ENCODE measurements at places on chromosomes 6 and 20. TPM values are rescaled to one million over a fixed set of nuclear protein-coding genes. Genes with fewer than 3 reads are reported as not detected.

Gene COX4I2
- not detected for total RNA-seq

Gene MCCD1
- not detected for total RNA-seq

Gene TGM2
- 524 TPM for total RNA-seq

Gene TOMM6
- 306 TPM for total RNA-seq

Gene OR2H2
- total RNA-seq = not detected

Gene FILIP1
- total RNA-seq = 0.28 TPM

Gene MAP7
- total RNA-seq = 19.0 TPM

Gene SLPI
- total RNA-seq = 10.9 TPM

Gene ASIP
- not detected for total RNA-seq

Gene RAB44
- total RNA-seq = 0.03 TPM

Measured in A549 treated with AZD2906 at 1 μM for 4 hours (cell line).